ENCODE measurements at places on chromosomes 16 and 17.

GRCh38 chr16:86682219-86682904, 104.0 kb downstream of the FOXL1 start:
- DNase-seq: no peak

DNA sequence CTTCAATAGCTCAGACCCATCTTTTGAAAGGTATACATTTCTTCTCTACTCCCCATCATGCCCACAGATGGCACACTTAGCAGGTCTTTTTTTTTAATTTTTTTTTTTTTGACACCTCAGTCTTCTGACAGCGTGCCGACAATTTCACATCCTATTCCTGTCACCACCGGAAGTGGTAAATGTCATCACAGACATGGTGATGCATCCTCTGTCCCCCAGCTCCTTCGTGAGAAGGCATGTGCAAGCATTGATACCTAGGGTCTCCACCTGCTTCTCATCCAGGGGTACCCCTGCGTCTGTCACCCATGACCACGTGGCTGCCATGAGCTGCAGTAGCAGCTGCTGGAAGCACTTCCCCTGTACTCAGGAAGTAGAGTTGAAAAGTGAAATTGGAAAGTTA, 35.6 kb downstream of the ELAC2 start:
- no peak for DNase-seq

GRCh38 chr16:51759329-51759728, 608.3 kb upstream of the SALL1 start:
- DNase-seq: no peak

DNA sequence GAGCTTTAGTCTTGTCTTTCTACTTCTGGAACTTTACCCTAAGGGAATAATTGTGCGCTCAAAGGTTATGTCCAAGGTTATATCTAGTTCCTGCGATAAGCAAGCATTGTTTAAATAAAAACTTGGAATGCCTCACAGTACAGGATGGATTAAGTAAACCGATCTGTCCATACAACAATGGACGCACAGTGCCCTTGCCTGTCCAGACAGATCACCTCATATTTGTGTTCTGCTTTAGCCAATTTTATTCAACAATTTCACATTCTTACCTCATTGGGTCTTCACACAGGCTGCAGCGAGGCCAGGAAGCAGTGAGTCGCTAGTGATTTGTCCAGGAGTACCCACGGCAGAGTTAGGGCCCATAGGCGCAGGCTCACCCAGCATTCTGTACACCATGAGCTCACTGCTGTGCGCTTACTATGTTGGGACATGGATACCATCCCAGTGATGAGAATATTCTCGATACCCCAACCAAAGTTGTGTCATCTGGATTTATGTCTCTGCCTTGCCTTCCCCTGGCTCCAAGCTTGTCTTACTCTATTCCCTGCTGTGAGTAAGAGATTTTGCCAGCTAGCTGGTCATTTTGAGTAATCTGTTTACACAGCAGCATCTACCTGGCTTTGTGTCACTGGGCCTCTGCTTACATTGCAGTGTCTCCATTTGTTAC, 39.8 kb downstream of the USP43 start:
- no peak for DNase-seq

GRCh38 chr17:44934745-44935105, 12.8 kb downstream of the KIF18B start:
- no peak for DNase-seq

DNA sequence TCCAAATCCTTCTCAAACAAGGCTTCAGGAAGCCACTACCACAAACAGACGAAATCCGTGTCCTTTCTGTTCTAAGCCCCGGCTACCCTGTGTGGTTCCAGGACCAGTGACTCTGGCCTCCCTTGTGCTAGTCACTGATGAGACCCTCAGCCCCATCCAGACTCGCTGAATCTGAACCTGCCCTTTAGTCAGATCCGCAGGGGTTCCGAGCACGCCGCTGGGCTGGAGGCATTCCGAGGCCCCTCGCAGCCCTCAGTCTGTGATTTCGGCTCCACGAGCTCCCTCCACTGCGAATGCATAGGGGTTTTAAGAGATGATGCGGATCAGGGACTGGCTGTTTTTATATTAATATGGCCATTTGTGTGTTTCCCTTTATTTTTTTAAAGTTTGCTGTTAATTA, 292.7 kb downstream of the IRF8 start:
- DNase-seq: no peak

- DNase-seq: no peak
Observed at GRCh38 chr17:72763981-72764380, 328.5 kb downstream of the SLC39A11 start.

GRCh38 chr16:75083813-75084212, 32.8 kb downstream of the LDHD start:
- no peak for DNase-seq

DNA sequence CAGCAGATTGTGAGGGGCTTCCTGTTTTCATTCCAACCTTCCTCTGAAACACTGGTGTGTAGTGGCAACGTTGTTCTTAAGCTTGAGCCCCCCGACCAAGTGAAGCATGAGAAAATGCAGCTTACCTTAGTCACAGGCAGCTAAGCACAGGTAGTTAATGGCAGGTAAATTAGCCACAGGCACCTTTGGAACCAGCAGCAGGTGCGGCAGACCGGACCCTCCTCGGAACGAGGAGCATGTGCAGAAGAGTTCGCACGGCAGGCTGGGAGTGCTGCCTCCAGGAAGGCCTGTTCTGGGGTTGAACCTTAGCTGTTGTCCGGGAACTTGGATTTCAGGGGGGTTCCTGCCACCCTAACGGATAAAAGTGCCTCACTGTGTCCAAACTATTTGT, 7.2 kb upstream of the IRF8 start:
- no peak for DNase-seq

DNA sequence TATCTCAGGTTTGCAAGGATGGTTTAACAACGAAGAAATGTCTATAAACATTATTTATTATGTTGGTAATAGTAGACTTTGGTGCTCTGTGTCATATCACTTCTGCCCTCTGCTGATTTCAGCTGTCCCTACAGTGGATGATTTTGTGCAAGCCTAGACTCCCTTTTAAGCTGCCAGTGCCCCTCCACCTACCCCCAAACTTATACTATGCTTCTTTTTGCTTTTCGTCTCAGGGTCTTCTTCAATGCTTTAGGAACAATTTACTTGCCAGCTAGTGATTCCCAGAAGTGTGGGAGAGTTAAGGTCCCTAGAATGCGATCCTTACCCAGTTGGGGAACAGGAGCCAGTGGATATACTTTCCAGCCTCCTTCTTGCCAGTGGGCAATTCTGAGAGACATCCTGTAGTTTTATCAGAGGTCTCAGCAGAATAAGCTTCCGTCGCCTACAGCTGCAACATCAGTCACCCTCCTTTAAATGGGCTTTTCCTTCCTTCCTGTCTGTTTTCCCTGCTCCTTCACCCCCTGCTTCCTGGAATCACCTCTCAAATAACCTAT, 4.1 kb downstream of the ICAM2 start:
- no peak for DNase-seq

DNA sequence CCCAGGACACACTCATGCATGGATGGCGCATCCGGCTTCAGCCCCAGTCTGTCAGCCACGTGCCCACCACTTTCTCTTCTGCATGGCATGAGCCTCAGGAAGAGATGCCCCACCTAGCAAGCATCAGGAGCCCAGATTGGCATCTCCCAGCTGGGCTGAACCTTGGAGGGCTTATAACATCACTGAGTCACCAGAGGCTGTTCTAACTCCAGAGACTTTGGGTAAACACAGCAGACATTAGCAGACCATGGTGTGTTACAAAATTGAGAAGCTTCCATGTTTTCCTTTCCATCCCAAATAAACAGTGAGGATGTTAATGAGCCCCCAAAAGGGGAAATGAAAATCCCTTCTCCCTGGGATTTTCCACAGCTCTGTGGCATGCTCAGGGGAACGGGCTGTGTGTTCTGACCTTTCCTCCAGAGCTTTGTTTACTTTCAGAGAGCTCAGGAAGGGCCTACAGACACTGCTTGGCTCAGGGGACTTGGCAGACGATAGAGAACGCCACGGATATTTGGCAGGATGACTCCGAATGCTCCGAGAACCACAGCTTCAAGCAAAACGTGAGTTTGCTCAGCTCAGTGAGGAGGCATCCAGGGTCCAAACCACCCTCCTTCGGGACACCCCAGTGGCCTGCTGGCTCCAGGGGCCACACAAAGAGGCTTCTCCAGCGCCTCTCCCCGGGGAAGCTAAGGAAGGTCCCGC, 16.5 kb downstream of the GLP2R start:
- no peak for DNase-seq

GRCh38 chr16:89554343-89554742, 6.1 kb upstream of the RPL13 start:
- DNase-seq: no peak

DNA sequence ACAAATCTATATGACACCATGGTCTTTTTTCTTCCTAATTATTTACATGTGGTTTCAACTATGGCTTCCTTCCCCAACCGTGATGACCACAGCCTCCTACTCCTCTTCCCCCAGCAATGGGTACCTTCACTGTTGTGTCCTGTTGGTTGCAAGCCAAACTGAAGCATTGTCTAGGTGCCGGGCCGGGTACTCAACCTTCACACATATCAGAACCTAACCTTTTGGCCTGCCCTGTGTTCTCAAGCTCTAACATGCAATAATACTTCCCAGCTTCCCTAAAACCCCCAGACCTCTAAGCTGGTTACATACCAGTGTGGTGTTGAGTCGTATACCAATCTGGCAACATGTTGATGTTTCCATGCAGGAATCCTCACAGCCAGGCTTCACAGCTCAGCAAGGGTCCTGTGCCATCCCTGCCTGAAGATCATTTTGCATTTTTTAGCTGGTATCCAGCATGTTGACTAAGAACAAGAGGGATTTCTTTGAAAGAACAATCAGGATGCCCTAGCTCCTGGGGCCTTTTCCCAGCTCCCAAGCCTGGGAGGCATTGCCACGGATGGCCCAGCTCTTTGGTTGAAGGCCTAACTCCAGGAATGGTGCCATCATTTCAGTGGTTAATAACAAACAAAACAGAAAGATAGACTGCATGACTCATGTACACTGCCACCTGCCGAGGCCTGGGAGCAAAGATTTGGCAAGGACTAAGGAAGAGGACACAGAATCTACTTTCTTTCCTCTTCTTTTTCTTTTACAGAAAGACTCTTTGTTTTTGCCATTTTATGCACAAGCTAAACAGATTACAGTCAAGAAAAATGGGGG, 373.7 kb upstream of the SALL1 start:
- no peak for DNase-seq

GRCh38 chr16:14337303-14338191, 266.4 kb downstream of the MRTFB start:
- DNase-seq: no peak
